Activated naive CD4-positive, alpha-beta T cell treated with anti-CD3 and anti-CD28 coated beads, Interleukin-2, amount 10 ng/mL, durations not matched to agents 5 hours and 36 hours (primary cell): ENCODE measurements at places on chromosomes 6 and 20. TPM values are rescaled to one million over a fixed set of nuclear protein-coding genes. Genes with fewer than 3 reads are reported as not detected.

The TFAP2D gene
- not detected for total RNA-seq

The NKAIN2 gene
- total RNA-seq: not detected

The XKR7 gene
- total RNA-seq: not detected

The C20orf204 gene
- total RNA-seq: 3.6 TPM

The ZSCAN31 gene
- total RNA-seq: 1.0 TPM

The PGC gene
- total RNA-seq: not detected
